Activated T-helper 1 cell treated with anti-CD3 and anti-CD28 coated beads, Interleukin-2, amount 50 U/mL, for 16 hours (primary cell): ENCODE measurements at places on chromosomes 4 and X.

GRCh38 chr4:22637306-22637705, 55.4 kb upstream of the GBA3 start:
- no peak for DNase-seq

DNA sequence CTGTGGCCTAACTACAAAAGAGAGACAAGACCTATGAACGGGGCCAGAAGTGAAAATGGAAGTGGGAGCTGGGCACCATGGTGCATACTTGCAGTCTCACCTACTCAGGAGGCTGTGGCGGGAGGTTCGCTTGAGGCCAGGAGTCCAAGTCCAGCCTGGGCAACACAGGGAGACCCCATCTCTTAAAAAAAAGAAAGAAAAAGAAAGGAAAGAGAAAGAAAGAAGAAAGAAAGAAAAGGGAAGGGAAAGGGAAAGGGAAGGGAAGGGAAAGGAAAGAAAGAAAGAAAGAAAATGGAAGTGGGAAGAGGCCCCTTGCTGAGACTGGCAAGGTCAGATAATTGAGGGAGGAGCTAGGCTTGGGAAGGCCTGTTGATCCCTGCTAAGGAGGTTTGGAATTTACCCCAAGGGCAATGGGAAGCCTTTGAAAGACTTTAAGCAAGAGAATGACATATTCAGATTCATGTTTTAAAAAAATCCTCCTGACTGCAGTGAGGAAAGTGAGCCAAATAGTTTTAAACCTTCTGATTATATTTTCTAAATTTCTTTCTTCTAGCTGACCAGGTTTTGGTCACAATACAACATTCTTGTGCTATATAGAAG, 17.7 kb upstream of the HERC5 start:
- no peak for DNase-seq

DNA sequence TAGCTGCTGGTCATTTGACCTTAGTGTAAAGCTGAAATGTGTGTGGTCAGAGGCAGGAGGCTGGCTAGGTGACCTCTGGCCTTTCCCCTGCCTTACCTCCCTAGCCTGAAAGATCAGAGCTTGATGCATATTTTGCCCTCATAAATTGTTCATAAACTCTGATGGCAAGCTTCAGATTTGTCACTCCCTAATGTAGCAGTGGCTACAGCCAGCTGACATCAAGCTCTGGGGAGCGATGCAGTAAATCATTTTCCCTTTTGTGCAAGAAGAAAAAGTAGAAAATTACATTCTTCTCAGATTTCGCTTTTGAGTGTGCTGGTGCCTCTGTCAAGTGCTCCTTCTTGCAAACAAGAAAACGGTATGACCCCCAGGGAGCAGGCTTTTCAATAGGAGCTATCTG, 87.7 kb upstream of the MAGEA4 start:
- DNase-seq, result no peak

GRCh38 chr4:157219711-157220370, 687 bp upstream of the GRIA2 start:
- DNase-seq, result no peak

DNA sequence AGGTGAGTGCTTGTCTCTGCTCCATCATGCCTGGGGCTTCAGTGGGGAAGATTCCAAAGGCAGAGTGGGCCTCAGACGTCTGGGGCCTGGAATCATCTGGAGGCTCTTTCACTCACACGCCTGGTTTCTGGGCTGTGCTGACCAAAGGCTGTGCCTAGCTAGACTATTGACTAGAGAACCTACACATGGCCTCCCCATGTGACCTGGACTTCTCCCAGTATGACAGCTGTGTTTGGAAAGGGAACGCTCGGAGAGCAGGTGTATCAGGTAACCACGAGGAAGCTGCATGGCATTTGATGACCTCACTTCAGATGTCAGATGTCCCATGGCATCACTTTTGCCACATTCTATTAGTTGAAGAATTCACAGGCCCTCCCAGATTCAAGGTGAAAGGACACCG, 51.0 kb downstream of the ADGRL3 start:
- no peak for DNase-seq
